RPMI7951 (cell line): ENCODE measurements at places on chromosomes 4 and X. TPM values are rescaled to one million over a fixed set of nuclear protein-coding genes. Genes with fewer than 3 reads are reported as not detected.

DNA sequence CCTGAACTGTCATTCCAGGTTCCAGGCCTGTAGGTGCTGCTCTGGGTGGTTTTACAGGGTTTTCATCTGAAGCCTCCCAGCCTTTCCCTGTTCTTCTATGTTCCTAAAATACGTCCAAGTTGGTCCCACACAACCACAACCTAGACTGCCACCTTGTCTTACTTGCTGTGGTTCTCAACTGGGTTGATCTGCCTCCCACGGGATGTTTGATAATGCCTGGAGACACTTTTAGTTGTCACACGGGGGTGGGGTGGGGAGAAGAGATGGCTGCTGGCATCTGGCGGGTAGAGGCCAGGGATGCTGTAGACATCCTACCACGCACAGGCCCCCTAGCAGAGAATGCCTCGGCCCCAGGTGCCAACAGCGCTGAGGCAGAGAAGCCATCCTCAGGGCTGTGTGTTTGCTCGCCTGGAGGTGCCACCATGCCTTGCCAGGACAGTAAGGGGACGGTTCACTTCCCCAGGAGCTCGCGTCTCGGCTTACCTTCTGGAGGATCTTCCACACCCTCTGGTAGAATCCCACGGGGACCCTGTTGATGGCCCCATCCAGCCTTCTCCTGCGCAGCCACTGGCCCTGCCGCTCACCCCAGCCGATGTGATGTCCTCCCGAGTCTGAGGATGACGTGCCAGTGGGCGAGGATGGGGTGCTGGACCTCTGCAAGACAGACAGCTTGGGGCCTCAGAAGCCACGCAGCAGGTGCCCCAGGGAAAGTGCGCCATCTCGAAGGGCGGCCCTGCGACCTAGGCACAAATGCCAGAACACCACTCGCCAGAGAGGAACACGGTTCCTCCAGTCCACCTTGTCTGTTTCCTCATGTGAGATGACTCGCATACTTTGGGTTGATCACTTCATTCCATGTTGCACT lies 87.0 kb downstream of the PHKA2 start:
- no peak for DNase-seq

DNA sequence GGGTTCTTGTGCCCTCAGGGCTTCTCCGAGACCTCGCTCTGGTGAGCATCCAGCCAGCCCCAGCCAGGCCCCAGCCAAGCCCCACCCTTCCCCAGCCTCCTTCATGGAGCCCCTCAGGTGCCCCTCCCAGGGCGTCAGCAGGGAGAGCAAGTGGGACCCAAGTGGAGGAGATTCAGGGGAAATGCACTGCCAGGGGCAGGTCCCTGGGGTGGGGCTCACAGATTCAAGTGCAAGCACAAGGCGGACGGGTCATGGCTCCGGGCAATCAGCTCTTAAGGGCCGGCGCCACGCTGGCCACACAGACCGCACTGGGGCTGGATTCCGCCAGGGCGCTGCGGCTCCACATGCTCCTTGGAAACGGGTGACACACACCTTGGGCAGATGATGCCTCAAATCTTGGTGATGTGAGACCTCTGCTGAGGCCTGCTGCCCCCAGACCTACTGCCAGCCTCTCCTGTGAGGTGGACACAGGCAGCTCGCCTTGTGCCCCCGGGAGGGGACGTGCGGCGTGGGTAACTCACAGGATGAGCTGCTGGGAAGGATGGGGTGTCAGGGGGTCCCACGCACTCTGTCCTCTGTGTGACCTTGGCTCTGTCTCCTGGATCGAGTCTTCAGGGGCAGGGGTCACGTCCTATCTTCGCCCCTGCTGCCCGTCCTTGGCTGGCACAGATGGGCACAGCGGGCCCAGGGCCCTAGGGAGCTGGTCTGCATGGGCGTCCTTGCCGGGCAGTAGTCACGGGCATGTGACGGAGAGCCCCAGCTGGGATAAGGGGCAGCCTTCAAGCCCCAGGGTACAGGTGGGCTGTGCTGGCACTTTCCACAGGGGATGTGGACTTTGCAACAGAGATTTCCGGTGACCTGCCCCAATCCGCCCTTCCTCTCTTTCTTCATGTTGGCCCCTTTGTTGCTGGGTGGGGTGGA lies 17.1 kb downstream of the NAT8L start:
- DNase-seq, result no peak

Gene SFRP2
- 10.5 and 14.9 TPM in 2 replicates for total RNA-seq

Gene ASB5
- total RNA-seq, result not detected in 2 replicates

Gene UGT2B15
- not detected in 2 replicates for total RNA-seq

Gene CLDN34
- 0.29 TPM in 1 of 2 replicates, not detected in the other for total RNA-seq
